Activated naive CD8-positive, alpha-beta T cell treated with anti-CD3 and anti-CD28 coated beads for 36 hours (primary cell): ENCODE measurements at places on chromosomes 1 and 21.

DNA sequence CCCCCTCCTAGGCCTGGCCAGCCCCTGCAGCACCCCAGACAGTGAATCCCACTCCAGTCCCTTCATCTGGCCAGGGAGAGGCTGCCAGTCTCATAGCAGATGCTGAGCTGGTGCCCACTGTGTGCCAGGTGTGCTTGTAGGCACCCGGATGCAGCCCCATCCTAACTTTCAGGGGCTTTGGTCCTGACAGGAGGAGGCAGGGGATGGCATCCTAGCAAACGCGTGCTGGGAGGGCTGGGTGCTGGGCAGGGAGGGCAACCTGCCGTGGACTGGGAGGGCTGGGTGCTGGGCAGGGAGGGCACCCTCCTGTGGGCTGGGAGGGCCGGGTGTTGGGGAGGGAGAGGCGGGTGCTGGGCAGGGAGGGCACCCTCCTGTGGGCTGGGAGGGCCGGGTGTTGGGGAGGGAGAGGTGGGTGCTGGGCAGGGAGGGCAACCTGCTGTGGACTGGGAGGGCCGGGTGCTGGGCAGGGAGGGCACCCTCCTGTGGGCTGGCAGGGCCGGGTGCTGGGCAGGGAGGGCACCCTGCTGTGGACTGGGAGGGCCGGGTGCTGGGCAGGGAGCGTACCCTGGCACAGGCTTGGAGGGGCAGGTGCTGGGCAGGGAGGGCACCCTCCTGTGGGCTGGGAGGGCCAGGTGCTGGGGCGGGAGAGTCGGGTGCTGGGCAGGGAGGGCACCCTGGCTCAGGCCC lies 35.3 kb downstream of the SLC19A1 start:
- DNase-seq: no peak

DNA sequence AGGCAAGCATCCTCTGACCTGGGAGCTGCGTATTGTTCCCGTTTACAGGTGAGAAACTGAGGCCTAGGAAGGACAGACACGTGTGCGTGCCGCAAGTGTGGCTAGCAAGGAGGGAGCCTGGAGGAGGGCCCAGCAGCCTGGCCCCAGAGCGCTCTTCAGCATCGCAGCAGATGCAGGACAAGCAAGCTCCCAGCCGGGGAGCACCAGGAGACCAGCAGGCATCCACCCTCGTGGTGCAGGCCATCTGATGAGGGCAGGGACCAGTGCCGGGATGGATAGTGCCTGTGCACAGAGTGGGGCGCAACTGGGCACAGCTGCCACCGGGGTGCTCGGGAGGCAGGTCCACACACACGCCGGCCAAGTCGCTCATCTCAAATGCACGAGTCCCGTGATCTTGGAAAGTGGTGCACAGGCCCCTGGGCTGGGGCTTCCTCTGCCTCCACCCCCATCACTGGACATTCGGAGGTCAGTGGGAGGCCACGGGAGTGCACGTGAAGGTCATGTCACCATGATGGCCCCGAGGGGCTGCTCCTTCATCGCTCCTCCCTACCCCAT lies 55.1 kb downstream of the COL18A1 start:
- DNase-seq: no peak

DNA sequence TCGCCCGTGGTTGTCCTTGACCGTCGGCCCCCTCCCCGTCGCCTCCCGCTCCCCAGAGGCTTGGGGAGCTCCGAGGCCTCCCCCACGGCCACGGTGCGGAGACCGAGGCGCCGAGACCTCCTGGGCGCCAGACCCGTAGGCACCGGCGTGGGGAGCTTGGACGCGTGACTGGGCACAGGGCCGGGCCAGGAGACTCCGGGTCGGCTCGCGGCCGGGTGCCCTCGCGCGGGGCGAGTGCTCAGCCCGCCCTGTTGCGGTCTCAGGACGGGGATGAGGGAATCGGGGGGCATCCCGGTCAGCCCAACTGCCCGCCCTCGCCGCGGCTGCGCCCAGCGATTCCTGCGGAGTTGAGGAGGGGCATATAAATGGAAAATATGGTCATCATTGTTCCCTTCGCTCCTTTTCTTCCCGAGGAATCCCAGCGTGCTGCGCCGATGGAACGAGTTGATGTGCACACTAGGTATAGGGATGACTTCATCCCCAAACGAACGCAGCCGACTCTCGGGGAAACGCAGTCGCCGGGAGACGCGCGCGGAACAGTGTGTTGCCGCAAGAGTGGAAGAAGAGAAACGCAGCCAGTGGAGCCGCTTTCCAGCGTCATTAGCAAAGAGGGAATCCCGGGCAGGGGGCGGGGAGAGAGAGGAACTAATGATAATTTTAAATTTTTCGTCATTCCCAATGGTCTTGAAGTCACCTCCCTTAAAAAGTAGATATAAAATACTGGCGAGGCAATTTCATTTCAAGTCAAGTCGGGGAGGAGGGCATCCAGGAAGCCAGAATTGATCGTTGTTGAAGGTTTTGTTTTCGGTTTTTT lies 747 bp upstream of the ENAH start:
- peak; percentile 10 for DNase-seq

DNA sequence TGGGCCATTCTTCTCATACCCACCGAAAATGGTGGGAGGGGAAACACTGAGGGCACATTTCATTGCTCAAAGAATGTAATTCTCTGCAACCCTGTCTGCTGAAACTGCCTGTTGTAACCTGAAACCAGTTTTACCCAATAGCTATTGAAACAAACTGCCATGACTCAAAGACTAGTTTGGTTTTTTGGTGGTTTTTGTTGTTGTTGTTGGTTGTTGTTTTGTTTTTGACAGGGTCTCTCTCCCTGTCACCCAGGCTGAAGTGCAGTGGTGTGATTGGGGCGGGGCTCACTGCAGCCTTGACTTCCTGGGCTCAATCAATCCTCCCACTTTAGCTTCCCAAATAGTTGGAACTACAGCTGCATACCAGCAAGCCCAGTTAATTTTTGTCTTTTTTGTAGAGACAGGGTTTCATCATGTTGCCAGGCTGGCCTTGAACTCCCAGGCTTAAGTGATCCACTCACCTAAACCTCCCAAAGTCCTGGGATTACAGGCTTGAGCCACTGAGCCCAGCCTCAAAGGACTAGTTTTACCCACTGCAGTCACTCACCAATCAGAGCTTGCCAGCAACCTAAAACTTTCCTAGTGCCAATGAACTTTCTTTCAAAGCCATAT lies 2.1 kb upstream of the IPP start:
- DNase-seq: no peak

- DNase-seq: no peak
Observed at GRCh38 chr1:151939779-151940178, 30.5 kb upstream of the THEM4 start.

DNA sequence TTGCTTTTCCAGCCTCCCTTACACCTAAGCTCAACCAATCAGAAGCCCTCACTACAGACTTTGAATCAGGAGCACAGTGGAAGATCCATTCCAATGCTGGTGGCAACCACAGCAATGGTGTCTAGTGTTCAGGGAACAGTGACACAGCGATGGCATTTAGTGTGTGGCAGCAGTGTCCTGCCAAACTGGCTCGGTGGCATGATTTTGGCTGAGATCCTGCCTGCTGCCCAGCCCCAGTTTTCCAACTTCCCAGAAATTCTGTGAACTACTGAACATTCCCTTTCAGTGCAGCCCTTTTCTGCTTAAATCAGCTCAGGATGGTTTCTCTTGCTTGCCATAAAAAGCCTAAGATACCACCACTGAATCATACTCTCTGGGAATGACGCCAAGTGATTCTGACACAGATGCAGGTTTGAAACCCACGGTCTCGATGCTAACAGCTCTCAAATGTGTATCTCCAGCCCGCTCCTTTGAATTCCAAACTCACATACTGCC lies 8.8 kb downstream of the ASAP3 start:
- DNase-seq: no peak

DNA sequence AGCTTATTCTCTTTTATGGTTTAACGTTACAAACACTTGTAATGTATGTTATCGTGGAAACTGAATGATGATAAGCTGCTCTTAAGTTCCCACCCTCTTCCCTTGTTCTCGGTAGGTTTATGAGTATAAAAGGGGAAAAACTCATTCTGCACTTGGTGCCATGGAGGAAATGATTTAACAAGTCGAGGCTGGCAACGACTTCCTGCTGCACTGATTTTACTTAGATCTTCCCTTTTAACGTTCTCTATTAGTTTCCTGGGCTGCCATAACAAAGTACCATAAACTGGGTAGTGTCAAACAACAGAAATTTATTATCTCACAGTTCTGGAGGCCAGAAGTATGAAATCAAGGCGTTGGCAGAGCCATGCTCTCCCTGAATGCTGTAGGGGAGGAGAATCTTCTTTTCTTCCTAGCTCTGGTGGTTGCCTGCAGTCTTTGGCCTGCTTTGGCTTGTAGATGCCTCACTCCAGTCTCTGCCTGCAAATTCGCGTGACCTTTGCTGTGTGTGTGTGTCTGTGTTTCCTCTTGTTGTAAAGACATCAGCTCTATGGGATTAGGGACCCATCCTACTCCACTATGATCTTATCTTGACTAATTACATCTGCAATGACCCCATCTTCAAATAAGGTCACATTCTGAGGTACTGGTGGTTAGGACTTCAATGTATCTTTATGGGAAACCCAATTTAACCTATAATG lies 26.3 kb downstream of the HUNK start:
- no peak for DNase-seq

DNA sequence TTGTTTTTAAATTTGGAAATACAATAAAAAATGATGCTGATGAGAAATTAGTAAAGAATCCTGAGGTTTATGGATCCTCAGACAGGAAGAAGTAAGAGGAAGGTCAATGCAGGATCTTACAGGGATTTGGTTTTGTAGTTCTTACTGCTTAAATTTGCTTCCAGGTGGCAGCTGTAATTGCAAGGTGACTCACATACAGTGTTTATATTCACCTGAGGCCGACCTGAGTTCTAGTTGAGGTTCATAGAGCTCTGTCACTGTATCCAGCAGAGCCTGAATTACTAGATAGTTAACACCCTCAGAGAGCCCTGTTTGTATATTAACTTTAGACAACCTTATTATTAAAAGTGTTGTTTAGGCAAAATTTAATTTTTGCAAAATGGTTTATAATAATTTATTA lies 1.4 kb upstream of the WDR26 start:
- DNase-seq: no peak

DNA sequence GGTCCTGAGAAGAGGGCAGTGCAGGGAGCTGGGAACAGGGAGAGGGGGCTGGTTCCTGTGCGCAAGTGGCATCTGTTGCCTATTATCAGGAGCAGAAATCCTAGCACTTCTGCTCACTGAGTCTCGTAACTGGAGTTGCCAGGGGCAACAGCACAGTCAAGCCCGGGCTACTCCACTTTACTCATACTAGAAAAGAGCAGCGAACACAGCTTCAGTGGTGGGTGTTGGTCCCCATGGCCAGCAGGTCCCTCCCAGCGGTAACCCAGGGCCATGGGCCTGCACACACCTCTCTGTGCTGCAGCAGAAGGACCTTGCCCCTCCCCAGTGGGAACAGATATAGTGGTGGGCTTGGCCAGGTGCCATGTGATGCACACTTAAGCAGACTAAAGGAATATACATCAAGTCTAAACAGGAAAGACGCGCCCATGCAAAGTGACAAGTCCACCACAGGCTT lies 8.5 kb downstream of the PYCR2 start:
- DNase-seq: no peak

DNA sequence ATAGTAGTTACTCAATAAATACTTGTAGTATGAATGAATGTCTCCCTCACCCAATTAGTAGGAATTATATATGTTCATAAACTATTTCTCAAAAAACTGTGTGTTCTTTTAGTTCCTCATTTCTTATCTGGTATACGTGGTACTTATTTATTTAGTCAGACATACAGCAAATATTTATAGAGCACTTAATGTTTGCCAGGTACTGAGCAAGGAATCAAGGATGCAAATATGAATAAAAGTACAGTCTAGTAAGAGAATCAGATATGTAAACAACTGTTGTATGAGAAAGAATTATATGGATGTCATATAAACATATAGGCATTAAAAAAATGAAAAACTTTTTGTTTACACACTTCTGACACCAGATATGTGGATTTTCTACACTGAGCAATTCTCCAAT lies 58.5 kb downstream of the ATF6 start:
- DNase-seq: no peak

- DNase-seq: no peak
Observed at GRCh38 chr1:183806125-183806524, 1.2 kb downstream of the RGL1 start.

DNA sequence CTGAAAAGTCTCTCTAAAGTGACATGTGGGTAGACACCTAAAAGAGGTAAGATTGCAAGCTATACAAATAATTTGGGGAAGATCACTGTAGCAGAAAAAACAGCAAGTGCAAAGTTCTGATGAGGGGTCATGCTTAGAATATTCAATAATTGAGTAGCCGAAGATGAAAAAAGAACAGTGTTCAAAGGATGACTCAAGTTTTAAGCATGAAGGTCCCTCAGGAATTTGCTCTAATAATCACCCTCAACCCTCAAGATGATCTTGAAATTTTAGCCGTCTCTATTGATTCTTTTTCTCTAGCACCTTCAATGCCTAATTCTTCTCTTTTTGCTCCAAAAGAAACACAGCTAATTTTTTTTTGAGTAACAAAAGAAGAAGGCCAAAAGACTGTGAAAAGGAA lies 190.6 kb upstream of the ZNHIT6 start:
- DNase-seq: no peak

DNA sequence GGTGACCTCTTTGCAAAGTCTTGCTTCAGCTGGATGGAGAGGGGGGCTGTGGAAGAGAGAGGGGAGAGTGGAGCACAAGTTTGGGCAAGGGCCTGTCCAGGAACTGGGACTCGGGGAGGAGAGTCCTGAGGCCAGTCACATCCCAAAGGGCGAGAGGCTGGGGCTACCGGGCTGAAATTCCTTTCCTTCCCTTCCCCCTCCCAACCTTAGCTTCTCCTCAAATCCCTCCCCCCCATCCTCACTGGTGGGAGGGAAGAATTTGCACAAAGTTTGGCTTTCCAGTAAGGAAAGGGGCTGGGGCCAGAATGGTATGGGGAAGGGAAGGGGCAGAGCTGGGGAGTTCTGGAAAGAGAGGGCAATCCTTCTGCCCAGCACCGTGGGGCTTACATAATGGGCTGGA lies 854 bp downstream of the CNTN2 start:
- DNase-seq: no peak

- no peak for DNase-seq
Observed at GRCh38 chr21:25338415-25338814, 268.9 kb downstream of the MRPL39 start.

- DNase-seq: peak; percentile 79
Observed at GRCh38 chr1:20732588-20733359, at the start of gene SH2D5. SH2D5 (minus strand) TSS chr1:20732703; CDS start chr1:20728044, 4,659 bp downstream.

GRCh38 chr1:226862890-226863289 lies 7.5 kb upstream of the PSEN2 start:
- DNase-seq: no peak

- DNase-seq: no peak
Observed at GRCh38 chr21:42763581-42764442, 110.4 kb downstream of the PDE9A start.

- peak; percentile 52 for DNase-seq
Observed at GRCh38 chr1:185045814-185046492, 595 bp downstream of the RNF2 start.

- no peak for DNase-seq
Observed at GRCh38 chr1:40421431-40422384, 28.6 kb upstream of the ZFP69B start.

DNA sequence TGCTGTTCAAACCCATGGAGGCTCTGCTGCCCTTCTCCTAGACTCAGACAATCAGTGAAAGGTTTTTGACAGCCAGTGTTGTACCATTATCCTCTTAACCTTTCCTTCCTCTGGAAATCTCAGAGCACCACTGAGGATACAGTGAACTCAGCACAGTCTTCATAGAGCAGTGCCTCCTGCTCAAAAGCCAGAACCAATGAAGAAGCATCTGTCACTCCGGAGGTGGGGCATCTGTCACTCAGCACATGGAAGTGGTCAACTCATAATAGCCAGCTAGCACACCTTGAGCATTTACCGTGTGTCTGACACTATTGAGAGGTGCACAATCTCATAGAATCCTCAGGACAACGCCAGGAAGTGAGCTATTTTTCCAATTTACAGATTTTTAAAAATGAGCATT lies 62.4 kb downstream of the NMNAT2 start:
- DNase-seq: no peak
